ENCODE measurements at places on chromosomes 3 and 15. TPM values are rescaled to one million over a fixed set of nuclear protein-coding genes. Genes with fewer than 3 reads are reported as not detected.

Gene C3orf20
- not detected for total RNA-seq

Gene C3orf85
- not detected for total RNA-seq

GRCh38 chr3:107993771-107994170 is 97.1 kb downstream of the CD47 start:
- no peak for DNase-seq

DNA sequence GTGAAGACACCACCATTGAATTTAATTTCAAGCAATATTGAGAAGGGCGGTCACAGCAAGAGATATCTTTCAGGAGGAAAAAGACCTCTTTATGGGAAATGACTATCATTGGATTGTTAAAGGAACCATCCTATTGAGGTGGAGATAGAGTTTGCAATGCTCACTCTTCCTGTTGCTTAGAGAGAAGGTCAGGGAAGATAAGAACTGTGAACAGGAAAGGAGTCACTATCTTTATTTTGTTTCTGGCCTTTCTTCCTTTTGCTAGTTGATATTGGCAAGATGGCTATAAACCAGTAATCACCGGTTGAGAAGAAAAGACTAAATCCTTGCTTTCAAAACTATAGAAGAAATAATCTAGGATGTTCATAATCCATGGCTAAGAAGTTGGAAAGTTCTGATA is 112.1 kb upstream of the TMEM108 start:
- no peak for DNase-seq

GRCh38 chr3:127655641-127656040 is 17.1 kb upstream of the ABTB1 start:
- DNase-seq = no peak

- DNase-seq = no peak
Measured at GRCh38 chr3:150965436-150965835, 7.1 kb downstream of the CLRN1 start.

DNA sequence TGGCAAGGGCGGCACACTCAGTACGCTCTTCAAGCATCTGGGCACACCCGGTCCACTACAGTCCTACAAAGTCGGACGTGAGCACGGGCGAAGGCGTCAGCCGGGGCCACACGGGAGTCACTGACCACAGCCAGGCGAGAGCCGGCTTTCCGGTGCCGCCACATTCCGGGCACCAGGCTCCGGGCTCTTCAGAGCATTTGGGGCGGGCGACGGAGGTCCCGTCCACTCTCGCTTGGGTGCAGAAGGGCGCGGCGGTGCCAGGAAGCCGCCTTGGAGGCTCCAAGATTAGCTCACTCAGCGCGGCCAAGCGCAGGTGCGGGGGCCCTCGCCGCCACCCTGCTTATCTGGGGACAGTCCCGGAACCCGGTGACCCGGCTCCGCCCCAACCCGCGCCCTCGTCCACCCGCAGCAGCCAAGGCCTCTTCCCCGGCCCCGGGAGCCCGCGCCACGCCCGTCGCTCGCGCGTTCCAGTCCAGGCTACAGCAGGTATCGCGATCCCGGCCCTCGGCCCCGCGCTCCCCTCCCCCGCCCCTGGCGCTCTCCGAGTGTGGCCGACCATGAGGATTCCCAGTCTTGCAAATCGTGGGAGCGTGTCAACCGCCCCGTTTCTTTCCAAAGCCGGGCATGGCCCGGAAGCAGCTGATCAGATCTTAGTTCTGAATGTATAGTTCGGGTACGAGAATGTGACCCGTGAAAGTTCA is at the start of gene ADPRH:
ADPRH (plus strand) TSS at position 127 of the 701 bp plus-strand sequence. CDS start 2,678 bp downstream, outside the sequence.
- DNase-seq = peak; percentile 80
